D721Med (cell line): ENCODE measurements at places on chromosomes 5 and 9.

- no peak for DNase-seq
Observed at GRCh38 chr5:146832985-146833732, 45.4 kb downstream of the PPP2R2B start.

GRCh38 chr9:92098638-92099037 lies 16.6 kb downstream of the SPTLC1 start:
- no peak for DNase-seq

DNA sequence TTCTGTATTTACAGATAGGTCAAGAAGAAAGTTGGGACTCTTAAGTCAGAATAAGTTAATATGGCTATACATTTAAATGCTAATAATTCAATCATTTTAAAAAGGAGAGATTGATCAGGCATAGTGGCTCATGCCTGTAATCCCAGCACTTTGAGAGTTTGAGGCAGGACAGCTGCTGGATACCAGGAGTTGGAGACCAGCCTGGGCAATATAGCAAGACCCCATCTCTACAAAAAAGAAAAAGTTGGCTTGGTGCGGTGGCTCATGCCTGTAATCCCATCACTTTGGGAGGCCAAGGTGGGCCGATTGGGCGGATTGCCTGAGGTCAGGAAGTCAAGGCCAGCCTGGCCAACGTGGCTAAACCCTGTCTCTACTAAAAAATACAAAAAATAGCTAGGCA lies 15.0 kb upstream of the GLDC start:
- no peak for DNase-seq

GRCh38 chr9:133506653-133507038 lies 18.1 kb downstream of the MYMK start:
- DNase-seq = no peak

DNA sequence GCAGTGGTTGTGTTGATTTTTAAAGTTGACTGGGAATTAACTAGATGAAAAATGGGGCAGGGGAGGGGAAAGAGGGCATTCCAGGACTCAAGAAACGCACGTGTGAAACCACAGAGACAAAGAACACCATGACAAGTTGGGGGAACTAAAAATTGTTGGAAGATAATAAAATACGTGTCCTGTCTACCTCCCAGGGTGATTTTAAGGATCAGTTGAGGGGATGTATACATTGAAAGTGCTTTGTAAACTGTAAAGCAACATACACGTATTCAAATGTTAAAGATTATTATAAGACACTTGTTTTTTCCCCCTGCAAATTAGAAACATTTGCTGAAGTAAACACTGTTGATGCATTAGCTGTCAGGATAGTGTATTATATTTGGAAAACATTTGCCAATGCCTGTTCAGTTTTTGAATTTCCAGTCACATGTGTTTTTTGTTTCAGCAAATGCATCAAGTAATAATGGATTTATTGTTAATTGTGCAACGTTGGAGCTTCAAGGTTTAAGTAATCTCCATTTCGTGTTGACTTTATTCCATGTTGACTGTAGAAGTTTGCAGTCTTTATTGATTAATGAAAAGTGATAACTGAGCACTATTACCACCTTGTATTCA lies 412.7 kb downstream of the ACTL7B start:
- no peak for DNase-seq
